SK-N-DZ (cell line): ENCODE measurements at places on chromosomes 2 and 18.

GRCh38 chr2:160379399-160379798, 114.2 kb downstream of the RBMS1 start:
- DNase-seq, result peak; percentile 24

DNA sequence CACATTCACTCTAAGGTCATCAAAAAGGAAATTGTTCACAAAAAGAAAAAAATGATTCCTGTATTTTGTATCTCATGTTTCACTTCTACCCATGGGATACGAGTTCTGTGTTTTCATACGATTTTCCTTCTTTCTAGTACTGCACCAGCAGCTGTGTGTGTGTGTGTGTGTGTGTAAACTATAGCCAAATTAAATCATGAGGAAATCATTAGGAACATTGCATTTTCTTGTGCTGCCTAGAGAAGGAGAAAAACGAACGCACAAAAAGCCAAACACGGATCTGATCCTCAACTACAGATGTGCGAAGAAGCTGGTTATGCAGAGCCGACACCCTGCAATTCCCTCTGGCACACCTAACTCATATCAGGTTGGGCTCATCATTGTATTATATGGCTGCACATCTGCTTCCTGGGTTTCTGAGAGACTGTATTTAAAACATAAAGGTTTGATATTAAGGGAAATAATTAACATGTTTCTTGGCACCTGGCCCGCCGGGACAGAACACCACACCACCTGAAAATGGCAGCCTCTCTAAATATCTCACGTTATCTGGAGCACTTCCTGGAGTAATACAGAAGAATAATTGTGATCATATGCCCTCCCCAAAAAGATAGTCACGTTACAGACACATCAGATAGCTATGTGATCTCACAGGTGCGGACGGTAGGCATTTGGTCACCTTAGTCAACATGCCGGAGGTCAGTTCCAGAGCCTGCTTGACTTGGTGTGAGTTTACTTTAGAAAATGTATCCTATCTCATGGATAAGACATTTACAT, 586.3 kb upstream of the SALL3 start:
- no peak for DNase-seq

DNA sequence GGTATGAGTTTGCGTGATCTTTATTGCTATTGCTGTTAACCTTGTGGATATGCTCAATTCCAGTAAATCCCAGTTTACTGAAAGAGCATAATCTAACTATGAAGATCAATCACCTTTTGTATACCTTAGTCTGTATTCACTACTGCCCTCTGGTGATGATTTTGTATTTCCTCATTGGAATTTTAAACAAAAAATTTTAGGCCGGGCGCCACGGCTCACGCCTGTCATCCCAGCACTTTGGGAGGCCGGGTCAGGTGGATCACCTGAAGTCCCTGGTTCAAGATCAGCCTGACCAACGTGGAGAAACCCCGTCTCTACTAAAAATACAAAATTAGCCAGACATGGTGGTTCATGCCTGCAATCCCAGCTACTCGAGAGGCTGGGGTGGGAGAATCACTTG, 5.1 kb downstream of the COMMD1 start:
- no peak for DNase-seq

DNA sequence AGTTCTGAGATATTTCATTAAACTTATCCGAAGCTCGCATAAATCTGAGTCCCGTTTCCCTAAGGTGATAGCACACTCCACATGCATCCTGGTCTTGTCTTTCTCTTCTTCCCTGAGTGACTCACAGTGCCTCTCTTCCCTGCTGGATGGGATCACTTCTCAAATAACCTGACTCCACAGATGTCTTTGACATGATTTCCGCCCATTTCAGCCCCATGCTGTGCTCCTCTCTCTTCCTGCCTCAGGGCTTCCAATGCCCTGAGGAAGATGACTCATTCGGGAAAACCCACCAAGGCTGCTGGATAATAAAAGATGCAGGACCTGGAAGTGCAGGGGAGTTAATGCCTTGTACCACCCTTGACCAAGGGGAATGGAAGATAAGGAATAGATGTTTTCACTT, 441.7 kb upstream of the SOX11 start:
- no peak for DNase-seq

DNA sequence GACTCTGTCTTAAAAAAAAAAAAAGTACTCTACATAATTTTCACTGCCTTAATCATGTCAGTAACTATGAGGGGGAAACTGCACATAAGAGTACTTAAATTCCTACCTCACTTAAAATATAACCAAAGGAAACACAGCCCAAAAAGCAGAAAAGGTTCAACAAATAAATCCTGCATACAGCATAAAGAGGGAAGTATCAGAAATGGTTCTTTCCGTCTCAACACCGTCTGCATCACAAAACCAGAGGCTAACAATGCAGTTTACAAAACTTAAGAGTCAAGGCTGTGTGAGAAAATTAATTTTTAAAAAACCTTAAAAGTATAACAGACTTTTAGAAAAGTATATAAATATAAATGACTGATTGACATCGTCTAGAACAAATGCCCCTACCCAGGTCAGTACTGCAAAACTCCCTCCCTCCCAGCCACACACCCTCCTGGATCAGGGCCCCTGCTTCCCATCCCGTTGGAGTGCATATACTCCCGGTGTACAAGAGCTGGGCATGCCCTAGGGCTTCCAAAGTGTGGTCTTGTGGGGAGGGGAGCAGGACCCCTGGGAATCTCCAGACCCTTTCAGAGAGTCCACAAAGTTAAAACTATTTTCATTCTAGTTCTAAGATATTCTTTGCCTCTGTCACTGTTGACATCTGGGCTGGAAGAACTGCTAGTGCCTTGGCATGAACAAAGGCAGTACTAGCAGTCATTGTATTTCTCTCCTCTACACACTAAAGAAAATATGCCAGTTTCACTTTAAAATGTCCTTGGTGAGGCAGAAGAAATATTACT, 67.0 kb upstream of the SERTAD2 start:
- no peak for DNase-seq

- no peak for DNase-seq
These were observed 11.0 kb upstream of the PLA2R1 start for GRCh38 chr2:160073284-160073888.

DNA sequence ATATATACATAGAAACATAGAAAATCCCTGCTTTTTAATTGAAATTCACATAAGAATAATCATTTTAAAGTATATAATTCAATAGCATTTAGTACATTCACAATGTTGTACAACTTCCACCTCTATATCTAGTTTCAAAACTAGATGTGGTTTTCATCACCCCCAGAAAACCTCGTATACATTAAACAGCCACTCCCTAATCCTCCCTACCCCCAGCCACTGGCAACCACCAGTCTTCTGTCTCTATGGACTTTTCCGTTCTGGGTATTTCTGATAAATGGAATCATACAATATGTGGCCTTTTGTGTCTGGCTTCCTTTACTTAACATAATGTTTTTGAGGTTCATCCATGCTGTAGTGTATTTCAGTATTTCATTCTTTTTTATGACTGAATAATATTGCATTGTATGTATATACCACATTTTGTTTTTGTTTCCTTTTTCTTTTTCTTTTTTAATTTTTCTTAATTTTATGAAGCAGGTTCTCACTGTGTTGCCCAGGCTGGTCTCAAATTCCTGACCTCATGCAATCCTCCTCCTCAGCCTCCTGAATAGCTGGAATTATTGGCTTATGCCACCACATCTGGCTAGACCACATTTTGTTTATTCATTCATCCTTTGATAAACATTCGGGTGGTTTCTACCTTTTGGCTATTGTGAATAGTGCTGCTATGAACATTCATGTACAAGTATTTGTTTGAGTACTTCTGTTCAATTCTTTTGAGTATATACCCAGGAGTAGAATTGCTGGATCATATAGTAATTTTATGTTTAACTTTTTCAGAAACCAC, 50.6 kb upstream of the RNF152 start:
- DNase-seq, result no peak

GRCh38 chr2:241871538-241872312, 2.2 kb downstream of the RTP5 start:
- no peak for DNase-seq

DNA sequence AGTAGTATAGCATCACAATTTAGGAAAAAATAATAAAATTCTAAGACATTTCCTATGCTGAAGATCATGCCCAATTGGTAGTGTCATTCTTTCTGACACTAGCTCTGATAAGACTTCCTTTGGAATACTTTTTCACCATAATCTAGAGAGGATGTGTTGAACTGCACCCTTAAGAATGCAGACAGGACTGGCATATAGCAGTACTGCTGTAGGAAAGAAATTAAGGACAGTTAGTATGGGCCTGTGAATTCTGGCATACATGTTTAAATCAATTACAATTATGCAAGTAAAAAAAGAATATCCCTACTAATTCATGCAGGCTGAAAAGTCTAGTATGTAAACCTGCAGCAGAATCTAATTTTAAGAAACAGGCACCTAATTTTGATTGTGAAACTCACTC, 15.4 kb downstream of the SF3B1 start:
- no peak for DNase-seq

GRCh38 chr2:189233527-189233926, 54.0 kb upstream of the COL5A2 start:
- no peak for DNase-seq

DNA sequence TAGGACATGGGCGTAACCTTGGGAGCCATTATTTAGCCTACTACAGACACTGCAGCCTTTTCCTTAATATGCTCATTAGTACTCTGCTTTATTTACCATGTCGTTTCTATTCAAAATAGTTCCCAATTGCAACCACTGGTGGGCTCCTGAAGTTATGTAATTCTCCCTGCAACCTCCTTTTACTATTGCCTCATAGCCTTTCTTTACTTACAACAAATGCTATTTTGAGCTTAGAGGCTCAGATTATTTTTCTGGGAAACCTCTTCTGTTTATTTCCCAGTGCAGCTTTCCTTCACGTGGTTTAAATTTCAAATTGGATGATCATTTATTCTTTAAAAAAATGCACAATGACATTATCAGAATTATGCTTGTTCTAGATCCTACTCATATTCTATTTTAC, 492.3 kb upstream of the TMEFF2 start:
- no peak for DNase-seq

DNA sequence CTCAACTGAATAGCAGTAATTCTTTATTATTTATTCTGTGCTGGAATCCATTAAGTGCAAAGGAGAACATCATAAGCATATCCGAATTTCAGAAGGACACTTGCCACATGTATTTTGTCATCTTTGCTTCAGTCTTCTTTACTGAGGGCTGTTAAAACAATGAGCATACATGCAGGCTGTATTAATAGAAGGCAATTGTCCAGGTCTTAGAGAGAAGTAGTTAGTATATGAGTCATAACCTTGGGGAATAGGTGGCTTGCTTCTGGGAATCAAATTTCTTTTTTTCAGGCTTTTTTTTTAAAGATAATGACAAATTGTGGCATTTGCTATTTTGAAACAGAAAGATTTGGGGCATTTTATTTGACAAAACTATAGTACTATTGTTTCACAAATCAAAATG, 773.5 kb downstream of the CNTNAP5 start:
- DNase-seq, result no peak

DNA sequence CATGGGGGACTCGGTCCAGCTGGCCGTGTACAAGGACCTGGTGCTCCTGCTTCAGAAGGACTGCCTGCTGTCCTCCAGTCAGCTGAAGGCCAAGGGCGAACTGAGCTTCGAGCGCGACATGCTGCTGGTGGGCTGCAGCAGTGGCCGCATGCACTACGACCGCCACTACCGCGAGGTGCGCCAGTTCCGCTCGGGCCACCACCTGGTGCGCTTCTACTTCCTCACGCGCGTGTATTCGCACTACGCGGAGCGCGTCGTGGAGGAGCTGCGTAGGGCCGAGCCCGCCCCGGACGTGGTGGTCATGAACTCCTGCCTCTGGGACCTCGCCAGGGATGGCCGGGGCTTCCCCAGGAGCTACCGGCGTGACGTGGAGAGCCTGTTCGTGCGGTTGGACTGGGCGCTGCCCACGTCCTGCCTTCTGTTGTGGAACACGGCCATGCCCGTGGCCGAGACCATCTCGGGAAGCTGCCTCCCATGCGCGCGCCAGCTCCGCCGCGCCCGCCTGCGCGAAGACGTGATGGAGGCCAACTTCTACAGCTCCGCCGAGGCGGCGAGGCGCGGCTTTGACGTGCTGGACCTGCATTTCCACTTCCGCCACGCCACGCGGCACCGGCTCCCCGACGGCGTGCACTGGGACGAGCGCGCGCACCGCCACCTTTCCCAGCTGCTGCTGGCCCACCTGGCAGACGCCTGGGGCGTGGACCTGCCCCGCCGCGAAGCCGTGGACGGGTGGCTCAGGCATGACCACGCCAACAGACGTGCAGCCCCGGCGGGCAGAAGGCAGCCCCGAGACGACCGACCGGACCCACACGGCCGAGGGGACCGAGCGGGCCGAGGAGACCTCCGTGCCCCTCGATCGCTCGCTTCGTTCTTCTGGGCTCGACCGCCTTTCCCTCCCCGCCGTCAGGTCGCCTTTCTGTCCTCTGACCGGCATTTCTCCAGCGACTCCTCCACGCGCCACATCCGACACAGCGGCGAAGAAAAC, 293.9 kb upstream of the ERBB4 start:
- DNase-seq, result no peak

GRCh38 chr2:70964133-70964532, 14.3 kb upstream of the ANKRD53 start:
- no peak for DNase-seq

GRCh38 chr18:9211955-9212354, 75.4 kb downstream of the ANKRD12 start:
- DNase-seq, result no peak

- no peak for DNase-seq
These were observed 96.7 kb upstream of the ZCCHC2 start for GRCh38 chr18:62426191-62426488.

- DNase-seq, result no peak
These were observed 447.9 kb downstream of the DSEL start for GRCh38 chr18:67068608-67069007.

DNA sequence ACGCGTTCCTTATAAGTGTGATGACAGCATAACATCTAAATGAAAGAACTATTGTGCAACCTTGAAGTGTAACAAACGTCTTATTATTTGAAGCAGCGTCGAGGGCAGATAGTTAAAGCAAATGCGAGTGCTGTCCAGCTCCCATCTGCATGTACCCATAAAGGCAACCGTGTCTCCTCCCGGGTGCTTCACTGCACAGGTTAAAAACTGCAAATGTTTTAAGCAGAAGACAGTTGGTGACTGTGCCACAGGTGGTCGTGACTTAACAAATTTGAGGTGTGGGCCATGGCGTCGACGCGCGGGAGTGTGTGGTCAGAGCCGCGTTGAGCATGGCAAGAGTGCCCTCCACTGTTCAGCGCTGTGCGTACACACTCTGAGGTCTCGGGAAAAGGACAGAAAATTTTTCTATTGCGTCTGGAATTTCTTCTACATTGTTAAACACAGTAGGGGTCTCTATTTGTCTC, 6.4 kb downstream of the SALL3 start:
- peak; percentile 53 for DNase-seq

GRCh38 chr2:205188239-205189138, 493.8 kb upstream of the NRP2 start:
- DNase-seq, result peak; percentile 77

GRCh38 chr2:96914332-96914731, 44.5 kb upstream of the SEMA4C start:
- no peak for DNase-seq

DNA sequence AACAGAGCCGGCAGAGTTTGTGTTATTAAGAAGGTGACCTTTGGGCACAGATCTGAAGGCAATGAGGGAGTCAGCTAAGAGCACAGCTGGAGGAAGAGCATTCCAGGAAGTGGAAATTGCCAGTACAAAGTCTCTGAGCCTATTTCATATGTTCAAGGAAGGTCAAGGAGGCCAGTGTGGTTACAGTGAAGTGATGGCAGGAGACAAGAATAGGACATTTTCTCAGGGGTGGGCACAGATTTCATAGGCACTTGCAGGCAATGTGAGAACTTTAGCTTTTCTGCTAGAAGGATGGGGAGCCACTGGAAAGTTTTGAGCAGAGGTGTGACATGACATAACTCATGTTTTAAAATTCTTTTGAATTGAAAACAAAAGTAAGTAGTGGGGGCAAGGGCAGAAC, 50.3 kb downstream of the ARHGAP25 start:
- DNase-seq, result no peak

GRCh38 chr2:70668911-70669310, 99.1 kb downstream of the ADD2 start:
- DNase-seq, result no peak
